Calu3 (cell line): ENCODE measurements at places on chromosomes 2 and 18.

DNA sequence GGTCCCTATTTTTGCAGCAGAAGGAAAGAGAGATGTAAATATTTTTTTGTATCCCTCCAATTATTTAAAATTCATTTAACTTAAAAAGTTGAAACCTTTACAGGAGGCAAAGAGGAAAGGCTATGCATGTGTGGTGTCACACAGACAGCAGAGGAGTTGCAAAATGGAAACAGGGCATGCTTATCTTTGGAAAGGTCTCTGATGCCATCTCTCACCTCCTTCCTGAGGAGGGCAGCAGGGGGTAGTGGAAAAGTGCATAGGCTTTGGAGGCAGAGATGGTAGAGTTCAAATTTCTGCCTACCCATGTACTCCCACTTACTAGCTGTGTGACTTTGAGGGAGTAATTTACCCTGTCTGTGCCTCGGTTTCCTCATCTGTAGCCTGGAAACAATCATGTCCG is 99.6 kb upstream of the MCFD2 start:
- peaks cover 27% of the 10 kb centered on the region for H3K4me1 ChIP-seq
- H3K27me3 ChIP-seq: no peaks in the 10 kb centered on the region
- H3K36me3 ChIP-seq: peaks cover 10% of the 10 kb centered on the region
- peak; percentile 22 for DNase-seq

- no peak for DNase-seq
- H3K27ac ChIP-seq: no peak overlapping the region
- no peak overlapping the region for H3K4me3 ChIP-seq
- H3K27me3 ChIP-seq: no peaks in the 10 kb centered on the region
- H3K36me3 ChIP-seq: no peaks in the 10 kb centered on the region
Observed at GRCh38 chr2:77604953-77605929, 83.1 kb upstream of the LRRTM4 start.

GRCh38 chr2:31475692-31476091 is 61.1 kb upstream of the XDH start:
- H3K27ac ChIP-seq: no peak overlapping the region
- H3K4me3 ChIP-seq: no peak overlapping the region
- H3K36me3 ChIP-seq: no peaks in the 10 kb centered on the region
- DNase-seq: no peak
- H3K27me3 ChIP-seq: peaks cover 92% of the 10 kb centered on the region

- no peak overlapping the region for H3K27ac ChIP-seq
- DNase-seq: no peak
- H3K27me3 ChIP-seq: no peaks in the 10 kb centered on the region
- no peaks in the 10 kb centered on the region for H3K4me1 ChIP-seq
- no peaks in the 10 kb centered on the region for H3K36me3 ChIP-seq
Observed at GRCh38 chr2:2653231-2653630, 322.2 kb upstream of the MYT1L start.

GRCh38 chr18:62716619-62717168 is 1.4 kb downstream of the PHLPP1 start:
- H3K27me3 ChIP-seq: no peaks in the 10 kb centered on the region
- peak; percentile 65 for DNase-seq
- H3K36me3 ChIP-seq: peaks cover 61% of the 10 kb centered on the region
- H3K4me1 ChIP-seq: peaks cover 9% of the 10 kb centered on the region

DNA sequence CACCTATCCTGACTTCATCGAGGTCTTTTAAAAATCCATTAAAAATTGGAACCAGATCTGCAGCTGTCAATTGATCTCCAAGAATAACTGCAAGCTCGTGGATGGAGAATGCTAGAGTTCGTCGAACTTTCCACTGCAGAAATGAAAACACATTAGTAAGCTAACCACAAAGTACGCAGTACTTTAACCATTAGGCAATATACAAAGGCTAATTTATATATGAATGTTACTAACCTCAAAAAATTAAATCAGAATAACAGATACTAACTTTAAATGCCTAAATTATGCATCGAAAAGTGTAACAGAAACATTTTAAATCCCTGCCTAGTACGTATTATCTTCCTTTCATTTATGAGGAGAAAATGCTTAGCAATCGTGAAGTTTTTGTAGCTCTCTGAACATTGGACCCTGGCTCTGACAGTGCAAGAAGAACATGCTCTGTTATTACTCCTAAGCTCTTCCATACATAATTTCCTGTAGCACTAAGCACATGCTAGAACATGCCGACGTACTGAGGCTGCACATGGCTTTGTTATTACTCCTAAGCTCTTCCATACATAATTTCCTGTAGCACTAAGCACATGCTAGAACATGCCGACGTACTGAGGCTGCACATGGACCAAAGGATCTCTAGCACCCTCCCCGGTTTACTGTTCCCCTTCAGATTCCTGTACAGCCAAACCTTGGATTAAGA is 57.0 kb downstream of the PPP4R1 start:
- no peak overlapping the region for H3K4me3 ChIP-seq
- DNase-seq: no peak

GRCh38 chr2:164937864-164938401 is 17.4 kb downstream of the SLC38A11 start:
- H3K4me1 ChIP-seq: peaks cover 27% of the 10 kb centered on the region
- peaks cover 5% of the 10 kb centered on the region for H3K36me3 ChIP-seq
- H3K27ac ChIP-seq: peak overlapping the region; percentile 77

DNA sequence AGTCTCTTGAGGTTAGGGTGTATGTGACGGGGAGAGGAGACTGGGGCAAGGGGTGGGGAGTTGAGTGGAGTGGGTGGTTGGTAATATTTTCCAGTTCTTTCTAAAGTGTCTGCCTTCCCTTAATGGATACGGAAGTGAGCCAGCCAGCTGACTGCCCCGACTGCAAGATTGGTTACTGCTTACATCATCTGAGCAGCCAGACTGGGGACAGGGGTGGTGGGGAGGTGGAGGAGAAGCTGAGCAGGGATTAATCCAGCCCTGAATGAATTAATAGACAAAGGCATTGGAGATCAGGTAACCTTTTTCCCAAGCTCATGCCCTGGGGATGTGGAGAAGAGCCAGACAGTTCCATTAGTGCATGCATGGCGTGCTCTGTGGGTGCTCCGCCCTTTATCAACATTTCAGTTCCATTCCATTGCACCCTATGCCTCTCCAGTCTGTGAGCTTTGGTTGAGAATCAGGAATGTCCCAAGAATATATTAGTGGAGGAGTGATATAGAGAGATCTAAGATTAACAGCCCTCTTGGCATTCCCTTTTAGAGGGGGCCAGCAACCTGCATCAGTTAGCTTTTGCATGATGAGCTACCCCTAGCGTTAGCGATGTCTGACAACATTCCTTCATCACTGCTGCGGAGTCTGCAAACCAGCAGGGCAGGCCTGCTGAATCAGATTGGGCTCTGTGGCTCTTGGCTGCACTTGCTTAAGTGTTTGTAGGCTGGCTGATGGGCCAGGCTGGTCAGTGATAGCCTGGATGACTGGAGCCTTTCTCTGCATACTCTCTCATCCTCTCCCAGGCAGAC is 67.4 kb downstream of the TNP1 start:
- DNase-seq: no peak
- no peak overlapping the region for H3K4me3 ChIP-seq
- H3K27ac ChIP-seq: no peak overlapping the region

DNA sequence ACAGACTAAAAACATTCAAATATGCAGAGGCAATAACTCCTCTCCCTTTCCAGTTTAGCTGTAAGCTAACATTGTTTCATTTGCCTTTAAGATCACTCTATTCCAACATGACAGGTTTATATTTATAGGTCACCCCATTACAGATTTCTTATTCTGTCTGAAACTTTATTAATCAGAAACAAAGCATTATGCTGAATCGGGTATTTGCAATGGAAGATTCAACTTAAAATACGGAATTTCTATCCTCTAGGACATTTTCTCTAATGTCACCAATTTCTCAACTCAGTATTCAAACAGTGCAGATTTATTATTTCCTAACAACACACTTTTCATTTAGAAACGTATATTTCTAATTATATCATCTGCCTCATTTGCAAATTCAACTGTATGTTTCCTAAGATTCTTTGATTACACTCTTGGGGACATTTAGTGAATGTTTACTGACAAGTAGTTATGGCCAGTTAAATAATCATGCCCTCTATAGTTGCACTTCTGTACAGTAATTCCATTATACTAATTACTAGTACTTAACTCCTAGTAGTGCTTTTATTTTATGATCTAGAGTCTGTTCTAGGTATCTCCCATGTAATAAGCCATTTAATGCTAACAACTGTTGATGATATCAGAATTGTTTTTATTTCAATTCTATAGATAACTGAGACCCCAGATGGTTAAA is 358.1 kb downstream of the ERBB4 start:
- DNase-seq: no peak
- no peaks in the 10 kb centered on the region for H3K27me3 ChIP-seq
- no peaks in the 10 kb centered on the region for H3K4me1 ChIP-seq
- H3K27ac ChIP-seq: no peak overlapping the region

DNA sequence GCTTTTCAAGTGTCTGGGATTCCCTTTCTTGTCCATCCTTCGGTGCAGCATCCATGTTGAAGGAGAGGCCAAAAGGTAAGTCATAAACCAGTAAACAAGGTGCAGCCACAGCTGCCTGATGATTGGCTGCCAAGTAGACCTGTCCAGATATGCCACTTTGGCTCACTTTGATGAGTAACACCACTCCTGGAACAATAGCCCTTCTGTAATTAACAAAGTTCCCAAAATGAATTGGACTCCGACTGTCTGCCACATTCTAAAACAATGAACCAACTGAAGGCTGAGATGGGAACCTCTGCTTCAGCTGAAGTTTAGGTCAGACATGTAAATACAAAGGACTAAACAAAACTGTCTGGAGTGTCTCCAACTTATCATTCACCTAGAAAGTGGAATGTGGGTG is 82.2 kb upstream of the LGALSL start:
- peaks cover 24% of the 10 kb centered on the region for H3K4me1 ChIP-seq
- H3K27me3 ChIP-seq: no peaks in the 10 kb centered on the region
- peak; percentile 37 for DNase-seq
- H3K36me3 ChIP-seq: no peaks in the 10 kb centered on the region
- no peak overlapping the region for H3K27ac ChIP-seq

DNA sequence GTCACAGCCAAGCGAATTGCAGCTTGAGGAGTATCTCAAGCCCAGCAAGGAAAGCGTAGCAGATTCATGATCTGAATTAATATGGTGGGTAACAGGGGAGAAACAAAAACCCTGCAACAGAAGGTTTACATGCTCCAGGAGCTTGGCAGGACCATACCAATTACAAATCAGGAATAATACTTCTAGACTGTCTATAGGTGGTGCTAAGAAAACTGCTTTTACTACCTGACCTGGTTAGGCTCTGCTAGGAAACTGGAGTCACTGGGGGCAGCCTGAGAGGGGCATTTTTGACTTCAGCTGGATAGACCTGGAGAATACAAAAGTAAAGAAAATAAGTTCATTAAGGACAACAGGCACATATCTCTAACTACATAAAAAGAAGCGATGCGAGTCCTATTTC is 24.6 kb upstream of the SPOPL start:
- no peaks in the 10 kb centered on the region for H3K36me3 ChIP-seq
- no peak overlapping the region for H3K4me3 ChIP-seq
- H3K27ac ChIP-seq: no peak overlapping the region
- H3K27me3 ChIP-seq: no peaks in the 10 kb centered on the region
- peaks cover 22% of the 10 kb centered on the region for H3K4me1 ChIP-seq

DNA sequence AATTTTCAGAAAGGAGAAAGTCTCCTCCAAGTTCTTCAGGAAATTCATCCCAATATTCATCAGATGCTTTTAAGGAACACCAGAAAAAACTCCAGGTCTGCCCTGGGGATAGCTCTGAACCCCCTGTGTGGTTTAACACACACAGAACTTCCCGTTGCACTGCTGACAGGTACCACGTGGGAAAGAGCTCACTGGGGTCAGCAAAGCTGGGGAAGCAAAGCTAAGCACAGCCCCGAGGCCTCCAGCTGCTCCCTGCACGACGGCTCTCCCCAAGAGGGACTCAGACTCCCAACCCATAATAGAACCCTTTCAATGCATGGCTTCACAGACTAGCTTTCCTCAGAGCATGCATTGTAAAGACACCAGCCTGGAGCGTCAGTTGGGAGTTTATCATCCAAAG is 28.0 kb downstream of the ADI1 start:
- DNase-seq: no peak
- no peak overlapping the region for H3K27ac ChIP-seq
- H3K4me3 ChIP-seq: no peak overlapping the region
- H3K27me3 ChIP-seq: no peaks in the 10 kb centered on the region

- no peaks in the 10 kb centered on the region for H3K4me1 ChIP-seq
- H3K4me3 ChIP-seq: no peak overlapping the region
- no peak for DNase-seq
- no peaks in the 10 kb centered on the region for H3K36me3 ChIP-seq
- H3K27ac ChIP-seq: no peak overlapping the region
Observed at GRCh38 chr18:77300579-77300978, 50.9 kb downstream of the GALR1 start.

- DNase-seq: no peak
- no peak overlapping the region for H3K4me3 ChIP-seq
- no peaks in the 10 kb centered on the region for H3K4me1 ChIP-seq
- peaks cover 6% of the 10 kb centered on the region for H3K36me3 ChIP-seq
- H3K27ac ChIP-seq: no peak overlapping the region
Observed at GRCh38 chr2:42602218-42602875, 33.9 kb downstream of the MTA3 start.

GRCh38 chr2:12455661-12456060 is 261.1 kb upstream of the TRIB2 start:
- peak overlapping the region; percentile 47 for H3K27ac ChIP-seq
- peaks cover 4% of the 10 kb centered on the region for H3K36me3 ChIP-seq
- peaks cover 11% of the 10 kb centered on the region for H3K4me1 ChIP-seq
- no peak for DNase-seq
- H3K27me3 ChIP-seq: no peaks in the 10 kb centered on the region

DNA sequence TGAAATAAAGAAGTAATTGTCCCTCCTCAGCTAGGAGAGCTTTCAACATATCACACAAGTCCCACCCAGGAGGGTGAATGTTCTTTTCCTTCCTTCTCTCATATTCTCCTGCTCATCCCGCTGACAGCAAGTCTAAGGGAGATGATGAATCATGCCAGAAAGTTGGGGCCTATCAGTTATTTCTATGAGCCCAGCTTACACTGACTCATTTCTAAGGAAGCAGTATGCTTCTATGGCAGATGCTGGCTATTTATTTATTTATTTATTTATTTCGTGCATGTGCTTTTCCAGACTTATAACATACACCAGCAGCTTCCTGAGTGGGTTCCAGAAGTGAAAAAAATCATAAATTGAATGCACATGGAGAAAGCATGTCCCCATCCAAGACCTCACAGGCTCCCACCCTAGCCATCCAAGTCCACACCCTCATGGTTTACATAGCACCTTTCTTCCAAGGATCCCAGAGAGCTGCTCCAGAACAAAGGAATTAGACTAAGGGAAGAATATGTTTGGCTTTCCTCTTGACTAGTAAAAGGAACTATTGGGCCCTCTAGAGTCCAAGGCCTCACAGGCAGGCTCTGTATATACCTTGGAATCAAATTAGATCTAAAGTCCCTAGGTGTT is 1074.2 kb upstream of the ZEB2 start:
- H3K27me3 ChIP-seq: no peaks in the 10 kb centered on the region
- H3K4me3 ChIP-seq: no peak overlapping the region
- H3K27ac ChIP-seq: no peak overlapping the region
- peaks cover 7% of the 10 kb centered on the region for H3K4me1 ChIP-seq
- no peaks in the 10 kb centered on the region for H3K36me3 ChIP-seq
- peak; percentile 1 for DNase-seq

GRCh38 chr2:214536625-214537024 is 125.8 kb downstream of the VWC2L start:
- H3K4me3 ChIP-seq: no peak overlapping the region
- H3K27ac ChIP-seq: no peak overlapping the region
- H3K4me1 ChIP-seq: peaks cover 4% of the 10 kb centered on the region
- no peaks in the 10 kb centered on the region for H3K27me3 ChIP-seq
- H3K36me3 ChIP-seq: no peaks in the 10 kb centered on the region

- H3K36me3 ChIP-seq: peaks cover 22% of the 10 kb centered on the region
- DNase-seq: no peak
- no peak overlapping the region for H3K4me3 ChIP-seq
- H3K4me1 ChIP-seq: peaks cover 60% of the 10 kb centered on the region
- H3K27ac ChIP-seq: no peak overlapping the region
Observed at GRCh38 chr2:230772156-230772555, 59.5 kb downstream of the CAB39 start.
